ENCODE measurements at places on chromosomes 13 and 19. TPM values are rescaled to one million over a fixed set of nuclear protein-coding genes. Genes with fewer than 3 reads are reported as not detected.
A peak's percentile ranks its signal among the peaks of the same experiment; 100 is the strongest.

Gene ZNF223
- 5.5 TPM for polyA plus RNA-seq

Gene FAM32A
- 63.1 TPM for polyA plus RNA-seq

Gene MAP4K1
- polyA plus RNA-seq = 14.4 TPM

Gene ZNF69
- 6.3 TPM for polyA plus RNA-seq

Gene OR10H1
- not detected for polyA plus RNA-seq

DNA sequence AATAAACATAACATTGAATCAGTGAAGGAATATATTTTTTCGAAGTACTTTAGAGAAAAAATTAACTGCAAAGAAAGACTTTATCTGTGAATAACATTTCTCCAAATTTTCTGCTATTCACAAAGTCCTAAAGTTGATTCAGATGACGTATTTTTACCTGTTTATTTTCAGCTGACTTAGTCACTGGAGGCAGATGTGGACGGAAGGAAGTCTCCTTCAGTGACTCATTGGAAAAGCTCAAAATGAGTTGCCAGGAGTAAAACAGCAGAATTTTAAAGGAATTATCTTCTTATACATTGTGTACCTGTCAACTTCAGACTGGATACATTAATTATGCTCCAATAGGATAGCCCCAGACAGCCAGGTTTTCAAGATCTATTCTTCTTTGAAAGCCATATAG, 679.3 kb upstream of the GPC6 start:
- no peak for DNase-seq

DNA sequence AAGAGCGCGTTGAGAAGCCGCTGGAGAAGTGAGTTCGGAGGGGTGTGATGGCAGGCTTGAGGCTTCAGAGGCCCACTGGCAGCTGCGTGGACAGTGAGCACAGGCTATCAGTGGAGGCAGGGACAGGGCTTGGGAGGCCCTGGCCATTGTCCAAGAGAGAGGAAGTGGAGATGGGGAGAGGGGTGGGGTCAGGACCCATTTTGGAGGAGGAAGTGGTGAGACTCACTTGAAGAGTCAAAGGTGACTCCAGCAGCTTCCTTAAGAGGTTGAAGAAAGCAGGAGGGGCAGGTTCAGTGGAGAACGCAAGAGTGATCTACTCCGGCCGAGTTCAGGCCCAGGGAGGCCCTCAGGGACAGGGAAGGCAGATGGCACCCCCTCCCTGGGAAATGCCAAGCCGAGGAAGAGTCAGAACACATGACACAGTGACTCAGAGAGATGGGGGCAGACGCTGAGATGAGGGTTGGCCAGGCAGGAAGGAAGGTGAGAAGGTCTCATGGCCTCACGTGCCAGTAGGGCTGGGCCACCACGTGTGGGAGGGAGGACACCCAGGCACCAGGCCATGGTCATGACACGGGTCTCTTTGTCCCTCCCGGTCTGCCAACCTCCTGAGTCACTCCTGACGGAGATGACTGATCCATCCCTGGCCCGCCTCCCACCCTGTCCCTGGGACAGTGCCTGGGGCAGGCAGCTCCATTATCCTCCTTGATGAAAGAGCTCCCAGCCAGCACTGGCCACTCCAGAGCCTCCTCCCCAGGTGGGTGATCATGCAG, 10.1 kb upstream of the CD22 start:
- DNase-seq = no peak

GRCh38 chr13:24194447-24194846, 33.9 kb downstream of the SPATA13 start:
- no peak for DNase-seq

- DNase-seq = no peak
These were observed 14.9 kb upstream of the FEM1A start for GRCh38 chr19:4776436-4777211.

DNA sequence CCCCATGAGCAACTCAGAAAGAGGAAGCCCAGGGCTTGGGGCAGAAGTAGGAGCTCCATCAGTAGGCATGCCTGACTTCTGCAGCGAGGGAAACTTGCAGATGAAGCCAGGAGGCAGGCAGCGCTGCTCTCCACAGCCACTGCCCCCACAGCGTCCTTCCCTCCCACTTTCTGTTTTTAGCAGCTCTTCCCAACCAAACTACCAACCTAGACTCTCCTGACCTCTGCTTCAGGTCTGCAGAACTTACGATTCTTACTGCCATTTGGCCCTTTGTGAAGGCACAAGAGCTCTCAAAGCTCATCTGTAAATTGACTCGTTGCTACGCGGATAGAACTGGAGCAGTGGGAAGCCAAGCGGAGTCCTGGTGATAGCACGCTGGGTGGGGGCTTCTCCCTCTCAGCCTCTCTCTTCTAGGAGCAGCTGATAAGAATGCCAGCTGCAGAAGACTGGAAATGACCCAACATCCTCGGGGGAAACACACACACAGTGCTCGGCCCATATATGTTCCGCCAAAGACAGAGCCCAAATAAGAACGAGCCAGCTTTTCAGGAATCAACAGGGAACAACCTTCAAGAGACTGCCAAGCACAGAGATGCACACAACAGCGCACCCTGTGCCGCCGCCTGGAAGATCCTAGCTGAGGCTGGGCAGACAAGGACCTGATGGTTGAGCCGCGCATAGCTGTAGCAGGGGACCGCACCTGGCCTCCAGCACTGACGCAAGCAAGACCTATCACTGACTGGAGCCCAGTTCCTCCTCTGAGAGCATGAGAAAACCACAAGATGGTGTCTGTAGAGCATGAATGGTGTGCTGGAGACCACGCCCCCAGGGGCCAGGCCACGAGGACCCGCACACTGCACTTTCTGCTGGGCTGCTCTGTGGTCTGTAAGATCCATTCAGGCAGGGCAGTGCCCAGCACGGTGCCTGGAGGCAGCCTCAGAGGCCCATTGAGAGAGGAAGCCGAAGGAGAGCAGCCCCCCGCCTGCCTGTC, 15.9 kb upstream of the SLC35E1 start:
- DNase-seq = no peak

GRCh38 chr19:10763828-10764339, 46.0 kb downstream of the DNM2 start:
- DNase-seq = no peak

Gene UQCRFS1
- polyA plus RNA-seq = 25.7 TPM

DNA sequence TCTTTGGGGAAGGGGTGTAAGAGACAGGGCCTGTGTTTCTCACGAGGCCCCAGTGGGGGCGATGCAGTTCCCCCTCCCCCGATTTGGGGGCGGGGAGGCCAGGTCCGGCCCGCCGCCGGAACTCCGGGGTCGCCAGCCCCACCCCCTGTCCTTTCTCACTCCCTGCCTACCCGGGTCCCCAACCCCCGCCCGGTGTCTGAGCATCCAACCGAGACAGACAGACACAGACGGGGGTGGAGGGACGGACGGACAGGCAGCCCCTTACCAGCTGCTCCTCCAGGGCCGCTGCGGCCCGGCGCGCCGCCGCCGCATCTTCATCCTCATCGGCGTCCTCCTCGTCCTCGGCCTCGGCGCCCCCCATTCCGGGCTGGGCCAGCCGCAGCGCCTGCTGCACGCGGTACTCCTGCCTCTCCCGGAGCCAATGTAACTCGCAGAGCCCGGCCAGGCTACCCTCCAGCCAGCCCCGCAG, 397 bp downstream of the DACT3 start:
- peak; percentile 35 for DNase-seq

DNA sequence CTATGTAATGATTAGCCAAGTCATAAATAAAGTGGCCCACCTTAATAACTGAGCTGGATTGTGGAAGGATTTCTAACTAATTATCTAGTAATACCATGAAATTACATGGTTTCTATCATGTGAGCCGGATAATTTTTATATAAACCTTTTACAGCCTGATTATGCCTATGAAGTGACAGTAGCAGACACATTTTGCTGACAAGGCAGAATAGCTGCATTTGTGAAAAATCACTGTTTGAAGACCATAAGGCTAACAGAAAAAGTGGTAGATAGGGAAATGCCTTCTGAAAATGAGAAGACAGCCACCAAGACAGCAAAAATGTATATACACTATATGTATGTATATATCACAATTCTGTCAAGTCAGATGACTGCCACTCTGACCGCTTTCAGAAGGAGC, 27.1 kb downstream of the SLITRK5 start:
- DNase-seq = no peak

GRCh38 chr13:49740870-49741269, 49.6 kb upstream of the EBPL start:
- DNase-seq = no peak

Gene TUBB4A
- 0.81 TPM for polyA plus RNA-seq

GRCh38 chr13:65868099-65868498, 1362.0 kb downstream of the PCDH9 start:
- no peak for DNase-seq

Gene S1PR2
- polyA plus RNA-seq = not detected

Gene PALM3
- 0.76 TPM for polyA plus RNA-seq

GRCh38 chr19:1251330-1252220, 3.2 kb downstream of the MIDN start:
- peak; percentile 67 for DNase-seq

- DNase-seq = no peak
These were observed 79.6 kb downstream of the TEX26 start for GRCh38 chr13:31011901-31012654.

DNA sequence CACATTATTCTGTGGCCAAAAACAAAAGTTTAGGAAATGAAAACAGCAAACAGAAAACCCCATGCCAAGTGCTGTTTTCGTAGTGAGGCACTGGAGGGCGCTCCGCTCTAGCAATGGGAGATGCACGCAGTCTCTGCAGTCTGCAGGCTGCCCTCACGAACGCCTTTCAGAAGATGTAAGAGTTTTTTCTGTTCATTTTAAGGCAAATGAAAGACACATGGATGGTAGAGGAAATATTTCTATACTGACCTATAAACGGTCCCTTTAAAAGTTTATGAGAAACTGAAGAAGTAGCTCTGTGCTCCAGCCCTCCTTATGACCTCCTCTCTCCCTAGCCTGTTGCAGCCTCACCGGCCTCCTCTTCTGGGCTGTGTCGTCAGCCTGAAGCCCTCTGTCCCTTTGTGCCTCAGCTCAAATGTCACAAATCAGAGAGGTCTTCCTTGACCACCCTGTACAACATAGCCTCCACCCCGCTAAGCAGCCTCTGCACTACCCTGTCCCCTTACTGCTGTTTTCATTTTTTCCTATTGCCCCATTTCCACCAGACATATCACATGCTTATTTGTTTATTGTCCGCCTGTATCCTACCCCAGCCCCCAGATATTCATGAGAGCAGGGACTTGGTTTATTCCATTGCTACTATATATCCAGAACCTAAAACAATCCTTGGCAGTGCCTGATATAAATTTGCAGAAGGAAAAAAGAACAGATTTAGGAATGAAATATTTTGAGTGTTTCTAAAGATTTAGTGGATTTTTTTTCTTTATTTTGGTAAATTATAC, 116.4 kb downstream of the TM9SF2 start:
- DNase-seq = peak; percentile 32

GRCh38 chr19:38394488-38394887, 6.0 kb downstream of the SPRED3 start:
- no peak for DNase-seq

GRCh38 chr19:4676955-4677731, 7.0 kb upstream of the MYDGF start:
- no peak for DNase-seq

DNA sequence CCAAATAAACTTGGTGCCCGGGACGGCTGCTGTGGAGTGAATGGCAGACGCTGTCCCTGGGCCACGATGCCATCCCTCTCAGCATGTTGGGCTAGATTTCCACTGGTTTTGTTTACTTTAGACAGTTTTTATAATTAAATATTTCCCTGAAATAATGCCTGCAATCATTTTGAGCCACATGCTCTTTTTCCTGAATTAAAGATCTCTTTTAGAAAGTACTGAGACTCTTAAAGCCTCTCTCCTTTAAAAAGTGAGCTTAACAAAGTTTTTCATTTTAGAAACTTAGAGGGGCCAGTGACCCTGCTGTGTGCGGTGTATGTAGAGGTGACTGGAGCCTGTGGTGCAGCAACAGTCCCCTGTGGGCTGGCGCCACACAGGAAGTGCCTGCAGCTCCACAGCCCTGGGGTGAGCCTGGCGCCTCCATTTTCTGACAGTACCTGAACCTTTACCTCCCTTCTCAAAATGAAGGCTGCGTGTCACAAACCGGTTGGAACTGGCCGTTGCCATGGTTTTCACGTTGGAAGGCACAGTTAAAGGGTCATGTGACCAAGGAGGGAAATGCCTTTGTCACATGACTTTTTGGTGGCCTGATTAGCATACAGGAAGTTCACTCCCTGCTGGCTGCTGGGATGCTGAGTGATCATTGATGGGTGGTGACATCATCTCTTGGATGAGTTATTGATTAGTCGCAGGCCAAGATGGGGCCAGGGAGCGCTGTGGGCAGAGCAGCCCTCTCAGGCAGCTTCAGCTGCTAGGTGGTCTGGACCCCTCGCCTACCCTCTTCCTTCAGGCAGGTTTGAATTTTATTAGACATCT, 26.3 kb downstream of the TSSK6 start:
- peak; percentile 88 for DNase-seq

DNA sequence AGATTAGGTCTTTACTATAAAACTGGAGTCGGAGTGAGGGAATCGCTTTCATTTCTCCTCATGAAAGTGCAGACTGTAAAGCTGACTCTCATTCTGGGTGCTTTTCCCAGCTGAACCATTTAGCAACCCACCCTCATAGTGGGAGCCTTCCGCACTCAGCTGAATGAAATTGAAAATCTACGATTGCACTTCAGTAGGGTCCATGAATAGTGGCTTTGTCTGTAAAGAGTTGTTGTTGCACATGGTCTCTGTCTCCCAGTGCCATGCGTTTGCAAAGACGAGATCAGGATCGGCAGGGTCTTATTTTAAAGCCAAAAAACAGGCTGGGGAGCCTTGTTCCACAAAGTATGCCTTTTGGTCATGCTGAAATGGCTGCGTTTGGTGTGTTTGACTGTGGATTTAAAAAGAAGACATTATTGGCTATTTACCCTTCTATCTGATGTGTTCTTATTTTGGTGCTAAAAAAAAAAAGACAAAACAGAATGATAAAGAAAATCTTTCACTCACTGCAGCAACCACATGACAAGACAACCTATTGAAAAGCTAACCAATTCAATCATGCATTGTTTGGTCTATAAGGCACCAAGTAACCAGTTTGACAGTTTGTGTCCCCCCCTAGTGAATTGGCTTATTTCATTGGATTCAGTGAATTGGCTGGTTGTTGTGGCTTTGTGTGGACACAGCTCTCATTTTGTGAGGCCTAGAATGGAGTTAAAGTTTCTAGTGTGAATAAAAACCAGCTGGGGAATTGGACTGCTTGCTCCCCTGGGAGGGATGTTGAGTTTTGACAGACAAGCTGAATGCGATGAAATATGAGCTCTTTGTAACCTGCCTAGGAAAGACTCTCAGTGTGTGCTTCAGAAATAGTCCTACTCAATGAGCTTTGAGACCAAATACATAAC, 65.6 kb downstream of the ARHGAP35 start:
- no peak for DNase-seq

Gene LCP1
- polyA plus RNA-seq = 15.1 TPM

Measured in muscle of arm (tissue), 14 donors.